ENCODE measurements at places on chromosomes 4 and X.

- H3K4me1 ChIP-seq: no peaks in the 10 kb centered on the region
- no peaks in the 10 kb centered on the region for H3K27me3 ChIP-seq
- H3K27ac ChIP-seq: no peak overlapping the region
Observed at GRCh38 chrX:78643096-78643495, 16.0 kb downstream of the RTL3 start.

DNA sequence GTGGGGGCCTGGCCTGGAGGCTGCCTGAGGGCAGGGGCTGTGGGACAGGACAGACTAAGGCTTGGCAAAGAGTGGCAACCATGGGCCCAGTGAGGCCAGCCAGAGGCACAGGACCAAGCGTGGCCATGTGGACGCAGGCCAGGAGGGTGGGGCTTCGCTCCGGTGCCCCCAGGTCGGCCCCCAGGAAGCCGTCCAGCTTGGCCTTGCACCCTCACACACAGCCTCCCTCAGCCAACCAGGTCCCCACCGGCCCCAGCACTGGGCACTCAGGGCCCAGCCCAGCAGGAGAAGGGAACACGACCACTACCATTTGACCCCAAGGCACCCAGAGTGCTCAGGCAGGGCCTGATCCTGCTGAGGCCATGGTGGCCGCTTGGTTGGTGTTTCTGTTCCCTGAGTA lies 57.2 kb downstream of the FAM53A start:
- no peak for DNase-seq
- peaks cover 2% of the 10 kb centered on the region for H3K27me3 ChIP-seq
- H3K27ac ChIP-seq: no peak overlapping the region
- H3K36me3 ChIP-seq: no peaks in the 10 kb centered on the region
- H3K4me1 ChIP-seq: no peaks in the 10 kb centered on the region

GRCh38 chr4:153453402-153453801 lies 12.8 kb upstream of the TMEM131L start:
- no peak overlapping the region for H3K27ac ChIP-seq
- no peak for DNase-seq
- H3K27me3 ChIP-seq: no peaks in the 10 kb centered on the region
- H3K4me1 ChIP-seq: peaks cover 11% of the 10 kb centered on the region
- no peak overlapping the region for H3K4me3 ChIP-seq
- no peaks in the 10 kb centered on the region for H3K36me3 ChIP-seq

DNA sequence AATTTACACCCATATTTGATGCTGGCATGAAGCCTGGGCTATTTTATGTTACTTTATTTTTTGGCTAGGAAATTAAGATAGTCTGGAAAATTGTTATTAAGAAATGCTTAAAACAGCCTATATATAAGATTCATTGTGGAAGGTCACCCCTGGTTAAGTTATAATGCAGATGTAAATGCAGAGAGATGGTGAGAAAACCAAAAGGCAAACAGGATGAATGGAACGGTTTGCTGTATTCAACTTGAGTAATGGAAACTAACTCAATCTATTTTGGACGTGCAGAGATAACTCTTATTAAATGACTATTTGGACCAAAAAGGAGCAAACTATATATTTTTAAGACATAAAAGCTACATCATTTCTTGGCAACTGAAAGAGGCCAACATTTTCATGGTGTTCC lies 446.3 kb upstream of the FRG1 start:
- no peak for DNase-seq
- H3K27me3 ChIP-seq: no peaks in the 10 kb centered on the region
- H3K27ac ChIP-seq: no peak overlapping the region
- H3K36me3 ChIP-seq: no peaks in the 10 kb centered on the region
- no peak overlapping the region for H3K4me3 ChIP-seq
- H3K4me1 ChIP-seq: no peaks in the 10 kb centered on the region

- H3K4me1 ChIP-seq: no peaks in the 10 kb centered on the region
- peak; percentile 2 for DNase-seq
- H3K36me3 ChIP-seq: no peaks in the 10 kb centered on the region
- no peaks in the 10 kb centered on the region for H3K27me3 ChIP-seq
Observed at GRCh38 chr4:84750260-84750959, 167.5 kb downstream of the CDS1 start.

GRCh38 chr4:152032722-152033131 lies 271.9 kb upstream of the GATB start:
- no peak overlapping the region for H3K4me3 ChIP-seq
- H3K4me1 ChIP-seq: no peaks in the 10 kb centered on the region
- H3K36me3 ChIP-seq: no peaks in the 10 kb centered on the region
- no peak for DNase-seq
- no peaks in the 10 kb centered on the region for H3K27me3 ChIP-seq
- H3K27ac ChIP-seq: no peak overlapping the region

DNA sequence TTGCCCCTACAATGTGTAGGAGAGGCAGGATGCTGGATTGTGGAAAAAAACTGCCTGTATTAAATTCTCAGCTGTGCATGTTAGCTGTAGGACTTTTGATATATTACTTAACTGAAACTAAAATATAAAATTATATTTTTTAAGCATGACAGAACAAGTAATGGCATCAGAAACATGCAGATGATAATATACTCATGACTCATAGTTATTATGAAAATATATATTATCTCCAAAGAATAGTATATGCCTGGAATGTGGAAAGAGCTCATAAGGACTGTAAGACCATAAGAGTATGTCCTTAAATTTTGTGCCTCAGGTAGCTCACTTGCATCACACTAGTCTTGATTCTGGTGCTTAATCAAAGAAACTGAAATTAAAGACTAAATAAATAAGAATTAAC lies 1100.6 kb downstream of the TECRL start:
- no peaks in the 10 kb centered on the region for H3K27me3 ChIP-seq
- no peaks in the 10 kb centered on the region for H3K36me3 ChIP-seq
- no peak overlapping the region for H3K27ac ChIP-seq

DNA sequence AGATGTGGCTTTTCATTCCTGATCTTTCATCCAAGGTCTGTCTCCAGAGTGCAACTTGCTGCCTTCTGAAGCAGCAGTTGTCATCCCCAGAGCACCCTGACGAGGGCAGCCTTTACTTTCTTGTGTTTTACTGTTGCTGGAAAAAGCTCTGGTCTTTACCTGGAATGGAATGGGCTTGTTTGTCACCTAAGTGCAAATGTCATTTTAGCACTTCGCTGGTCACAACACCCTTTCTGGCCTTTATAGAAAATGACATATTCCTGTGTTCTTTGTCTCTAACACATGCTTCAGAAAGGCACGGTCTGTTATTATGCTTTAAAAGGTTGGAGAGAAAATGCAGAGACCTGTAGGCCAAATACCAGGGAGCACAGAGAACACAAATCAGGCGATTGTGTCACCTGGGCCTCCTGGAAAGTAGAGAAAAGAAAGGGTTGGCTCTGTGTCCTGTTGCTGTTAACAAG lies 332.7 kb upstream of the IGFBP7 start:
- no peaks in the 10 kb centered on the region for H3K36me3 ChIP-seq
- H3K27me3 ChIP-seq: no peaks in the 10 kb centered on the region
- H3K4me3 ChIP-seq: no peak overlapping the region
- DNase-seq: no peak
- no peaks in the 10 kb centered on the region for H3K4me1 ChIP-seq
- H3K27ac ChIP-seq: no peak overlapping the region

DNA sequence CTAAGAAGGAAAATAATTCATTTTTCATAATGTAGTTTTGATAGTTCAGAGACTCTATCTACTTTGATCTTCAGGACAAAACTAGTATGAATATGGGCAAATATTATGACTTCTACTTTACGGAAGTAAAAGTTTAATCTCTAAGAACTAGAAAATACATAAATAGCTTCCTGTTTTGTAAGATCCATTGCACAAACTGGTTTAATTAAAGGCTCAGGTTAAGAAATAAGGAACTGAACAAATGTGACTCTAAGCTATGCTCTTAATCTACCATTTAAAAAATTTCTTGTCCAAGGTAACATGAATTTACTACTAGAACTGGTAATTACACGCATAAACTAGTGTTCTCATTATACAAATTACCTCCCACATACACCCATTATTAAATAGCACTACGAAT lies 360.6 kb downstream of the INPP4B start:
- no peaks in the 10 kb centered on the region for H3K36me3 ChIP-seq
- no peak overlapping the region for H3K27ac ChIP-seq
- no peaks in the 10 kb centered on the region for H3K4me1 ChIP-seq
- no peak overlapping the region for H3K4me3 ChIP-seq
- H3K27me3 ChIP-seq: no peaks in the 10 kb centered on the region

- peak; percentile 30 for DNase-seq
- H3K36me3 ChIP-seq: no peaks in the 10 kb centered on the region
- no peaks in the 10 kb centered on the region for H3K4me1 ChIP-seq
- H3K27me3 ChIP-seq: peaks cover 6% of the 10 kb centered on the region
Observed at GRCh38 chrX:152632445-152633097, 5.1 kb upstream of the GABRQ start.

- no peaks in the 10 kb centered on the region for H3K4me1 ChIP-seq
- H3K4me3 ChIP-seq: no peak overlapping the region
- H3K27me3 ChIP-seq: no peaks in the 10 kb centered on the region
- no peaks in the 10 kb centered on the region for H3K36me3 ChIP-seq
- DNase-seq: no peak
Observed at GRCh38 chr4:161448550-161449180, 715.1 kb downstream of the FSTL5 start.

DNA sequence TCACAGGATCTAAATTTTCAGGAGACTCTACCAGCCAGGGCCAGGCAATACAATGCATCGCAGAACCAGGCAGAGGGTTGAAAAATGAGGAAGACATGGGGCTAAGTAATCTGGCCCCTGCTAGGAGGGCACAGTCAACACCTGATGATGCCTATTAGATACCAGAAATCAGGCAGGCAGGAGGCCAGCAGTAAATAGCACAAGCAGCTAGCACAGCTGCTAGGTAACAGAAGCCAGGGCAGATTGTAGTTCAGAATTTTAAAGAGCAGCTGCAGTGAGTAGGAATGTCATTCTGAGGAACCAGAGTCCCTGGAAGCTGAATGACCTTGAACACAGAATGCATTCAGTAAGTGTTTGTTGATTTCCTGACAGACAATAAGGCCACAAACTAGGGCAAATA lies 38.8 kb upstream of the TRPC5OS start:
- no peaks in the 10 kb centered on the region for H3K36me3 ChIP-seq
- no peak overlapping the region for H3K27ac ChIP-seq
- no peaks in the 10 kb centered on the region for H3K4me1 ChIP-seq

GRCh38 chrX:105263801-105264200 lies 43.3 kb upstream of the TEX13A start:
- DNase-seq: no peak
- no peaks in the 10 kb centered on the region for H3K4me1 ChIP-seq
- no peak overlapping the region for H3K4me3 ChIP-seq
- no peak overlapping the region for H3K27ac ChIP-seq
- H3K36me3 ChIP-seq: no peaks in the 10 kb centered on the region

- H3K4me3 ChIP-seq: no peak overlapping the region
- H3K36me3 ChIP-seq: no peaks in the 10 kb centered on the region
- no peak for DNase-seq
- no peaks in the 10 kb centered on the region for H3K4me1 ChIP-seq
- H3K27me3 ChIP-seq: no peaks in the 10 kb centered on the region
- H3K27ac ChIP-seq: no peak overlapping the region
Observed at GRCh38 chr4:53573696-53574095, 17.6 kb downstream of the LNX1 start.

GRCh38 chr4:165208221-165208652 lies 876 bp downstream of the KLHL2 start:
- H3K4me1 ChIP-seq: peaks cover 35% of the 10 kb centered on the region
- no peak for DNase-seq
- H3K4me3 ChIP-seq: peak overlapping the region; percentile 87

DNA sequence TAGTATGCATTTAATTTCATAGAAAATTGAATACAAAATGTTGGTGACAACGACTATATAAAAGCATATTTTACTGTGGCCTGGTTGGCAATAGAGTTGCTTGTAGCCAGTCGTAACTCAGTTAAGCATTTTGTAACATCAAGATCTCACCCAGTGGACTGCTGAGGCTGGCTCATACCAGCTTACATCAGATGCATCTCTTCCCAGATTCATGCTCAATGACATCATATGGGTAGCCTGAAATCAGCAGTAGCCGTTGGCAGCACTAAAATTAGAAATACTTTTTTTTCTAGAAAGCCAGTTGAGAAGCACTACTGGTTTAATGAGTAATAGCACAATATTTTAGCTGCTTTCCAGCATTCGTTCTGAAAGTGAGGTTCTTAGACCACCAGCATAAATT lies 341.2 kb downstream of the TECRL start:
- no peaks in the 10 kb centered on the region for H3K27me3 ChIP-seq
- no peak for DNase-seq
- no peak overlapping the region for H3K27ac ChIP-seq
- H3K36me3 ChIP-seq: no peaks in the 10 kb centered on the region

DNA sequence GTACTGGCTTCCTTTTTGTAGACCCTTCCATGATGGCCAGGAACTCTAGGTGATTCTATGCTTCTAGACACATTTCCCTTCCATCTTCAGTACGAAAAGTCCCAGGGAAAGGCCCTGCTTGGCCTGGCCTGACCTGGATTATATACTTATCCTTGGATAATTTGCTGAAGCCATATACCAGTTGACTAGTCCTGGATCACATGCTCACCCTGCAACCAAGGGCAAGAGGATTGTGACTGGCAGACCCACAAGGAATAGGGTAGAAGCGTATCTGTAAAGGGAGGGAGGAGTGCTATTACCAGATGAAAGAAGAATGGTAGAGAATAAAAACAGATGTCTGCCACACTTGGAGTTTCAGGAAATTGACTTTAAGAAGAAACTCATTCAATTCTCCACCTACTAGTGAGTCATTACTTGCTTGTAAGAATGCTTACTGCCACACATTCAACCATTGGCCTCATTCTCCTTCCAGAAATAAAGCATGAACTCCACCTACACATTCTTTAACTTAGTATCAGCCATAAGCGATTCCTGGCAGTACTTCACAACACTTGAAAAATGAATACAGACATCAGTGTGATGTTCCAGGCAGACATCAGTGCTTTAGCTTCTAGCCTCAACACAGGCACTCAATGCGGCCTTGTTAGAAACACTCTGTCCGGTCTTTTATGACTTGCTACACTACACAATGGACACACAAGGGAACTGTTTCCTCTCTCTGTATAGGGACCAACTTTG lies 141.8 kb downstream of the CBR4 start:
- H3K36me3 ChIP-seq: no peaks in the 10 kb centered on the region
- H3K4me1 ChIP-seq: no peaks in the 10 kb centered on the region
- no peak for DNase-seq
- peaks cover 6% of the 10 kb centered on the region for H3K27me3 ChIP-seq
- no peak overlapping the region for H3K27ac ChIP-seq
- H3K4me3 ChIP-seq: no peak overlapping the region

- no peaks in the 10 kb centered on the region for H3K4me1 ChIP-seq
- peaks cover 18% of the 10 kb centered on the region for H3K27me3 ChIP-seq
- H3K27ac ChIP-seq: no peak overlapping the region
- no peak for DNase-seq
Observed at GRCh38 chr4:8278009-8278395, 8.4 kb downstream of the HTRA3 start.

GRCh38 chr4:162952232-162952631 lies 214.5 kb downstream of the NAF1 start:
- H3K27ac ChIP-seq: no peak overlapping the region
- no peak for DNase-seq
- no peak overlapping the region for H3K4me3 ChIP-seq
- H3K27me3 ChIP-seq: peaks cover 2% of the 10 kb centered on the region
- H3K36me3 ChIP-seq: no peaks in the 10 kb centered on the region
- no peaks in the 10 kb centered on the region for H3K4me1 ChIP-seq

Measured in memory B cell (primary cell).